ENCODE measurements at places on chromosomes 2 and 18.

DNA sequence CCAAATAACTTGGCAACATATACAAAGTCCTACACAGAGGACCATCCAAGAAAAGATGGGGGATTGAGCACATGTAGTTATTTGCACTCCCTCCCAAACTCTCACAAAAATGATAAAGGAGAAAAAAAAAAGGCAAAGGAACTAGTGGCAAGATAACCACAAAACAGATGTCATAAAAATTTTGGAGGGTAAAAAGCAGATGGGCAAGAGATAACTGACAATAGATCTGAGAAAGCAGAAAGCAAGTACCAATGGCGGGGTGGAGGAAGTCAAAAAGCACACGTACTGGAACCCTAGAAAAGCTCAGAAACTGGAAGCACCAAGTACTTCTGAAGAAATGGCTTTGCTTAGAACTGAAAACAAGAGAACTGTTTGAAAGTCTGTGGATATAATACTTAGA lies 82.0 kb downstream of the WDPCP start:
- no peak for DNase-seq

DNA sequence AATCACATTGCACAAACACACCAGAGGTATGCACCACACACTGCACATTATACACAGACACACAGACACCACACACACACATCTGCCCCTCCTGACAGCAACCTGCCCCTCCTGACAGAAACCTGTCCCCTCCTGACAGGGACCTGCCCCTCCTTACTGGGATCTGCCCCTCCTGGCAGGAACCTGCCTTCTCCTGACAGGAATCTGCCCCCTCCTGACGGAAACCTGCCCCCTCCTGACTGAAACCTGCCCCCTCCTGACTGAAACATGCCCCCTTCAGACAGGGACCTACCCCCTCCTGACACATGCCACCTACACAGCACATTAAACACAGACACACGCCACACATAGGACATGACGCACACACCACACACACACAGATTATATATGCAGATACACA lies 88.9 kb downstream of the PXDN start:
- DNase-seq: no peak

GRCh38 chr2:65724752-65725151 lies 292.4 kb upstream of the SPRED2 start:
- no peak for DNase-seq

- no peak for DNase-seq
These were observed 131.6 kb upstream of the SATB2 start for GRCh38 chr2:199589306-199589705.

- no peak for DNase-seq
These were observed 167.9 kb downstream of the TMEM182 start for GRCh38 chr2:102929721-102930120.

- DNase-seq: no peak
These were observed 36.7 kb downstream of the TRABD2A start for GRCh38 chr2:84844141-84844540.

DNA sequence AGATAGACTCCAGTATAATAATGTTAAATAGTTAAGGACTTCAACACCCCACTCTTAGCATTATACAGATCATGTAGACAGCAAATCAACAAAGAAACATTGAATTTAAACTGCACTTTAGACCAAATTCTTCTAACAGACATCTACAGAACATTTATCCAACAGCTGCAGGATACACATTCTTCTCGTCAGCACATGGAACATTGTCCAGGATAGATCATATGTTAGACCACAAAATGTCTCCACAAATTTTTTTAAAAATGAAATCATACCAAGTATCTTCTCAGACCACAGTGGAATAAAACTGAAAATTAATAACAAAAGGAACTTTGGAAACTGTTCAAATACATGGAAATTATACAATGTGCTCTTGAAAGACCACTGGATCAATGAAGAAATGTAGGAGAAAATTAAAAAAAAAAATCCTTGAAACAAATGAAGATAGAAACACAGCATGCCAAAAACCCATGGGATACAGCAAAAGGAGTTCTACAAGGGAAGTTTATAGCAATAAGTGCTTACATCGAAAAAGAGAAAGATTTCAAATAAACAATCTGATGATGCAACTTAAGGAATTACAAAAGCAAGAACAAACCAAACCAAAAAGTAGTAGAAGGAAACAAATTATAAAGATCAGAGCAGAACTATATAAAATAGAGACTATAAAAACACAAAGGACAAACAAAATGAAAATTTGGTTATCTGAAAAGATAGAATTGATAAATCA lies 12.3 kb upstream of the SPP2 start:
- no peak for DNase-seq

DNA sequence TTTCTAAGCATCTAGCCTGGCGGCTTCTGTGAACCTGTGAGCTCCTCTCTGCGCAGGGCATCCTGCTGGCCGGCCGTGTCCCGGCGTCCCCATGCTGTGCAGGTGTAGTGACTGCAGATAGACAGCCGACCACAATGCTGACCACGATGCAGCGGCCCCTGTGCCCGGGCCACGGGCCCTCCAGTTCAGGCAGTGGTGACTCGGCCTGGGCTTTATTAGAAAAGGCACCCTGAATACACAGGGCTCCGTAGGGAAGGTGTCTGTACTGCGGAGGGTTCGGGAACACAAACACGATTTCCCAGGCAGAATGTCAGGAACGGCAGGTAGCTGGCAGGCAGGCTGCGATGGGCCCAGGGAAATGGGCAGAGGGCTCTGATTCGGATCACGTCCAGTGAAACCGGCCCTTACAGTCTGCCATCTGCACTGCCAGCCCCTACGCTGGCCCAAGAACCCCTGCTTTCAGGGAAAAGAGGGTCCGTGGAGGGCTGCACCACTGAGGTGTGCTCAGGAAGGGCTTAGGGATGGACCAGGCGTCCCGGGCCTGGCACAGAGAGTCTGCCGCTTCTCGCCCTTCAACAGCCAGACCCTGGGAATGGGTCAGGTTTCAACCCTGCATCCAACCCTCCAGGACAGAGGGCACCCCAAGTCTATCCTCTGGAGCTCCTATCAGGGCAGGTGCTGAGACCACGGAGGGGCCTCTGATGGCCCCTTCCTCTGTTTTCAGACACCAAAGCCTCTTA lies 196.5 kb downstream of the HDAC4 start:
- DNase-seq: no peak

GRCh38 chr2:110865188-110865587 lies 132.8 kb downstream of the ACOXL start:
- DNase-seq: no peak

GRCh38 chr2:229392196-229392595 lies 121.1 kb upstream of the PID1 start:
- no peak for DNase-seq
